ENCODE measurements at places on chromosomes 1 and 21. TPM values are rescaled to one million over a fixed set of nuclear protein-coding genes. Genes with fewer than 3 reads are reported as not detected.

The SYT11 gene
- 1.3 TPM for total RNA-seq

The LYPD8 gene
- total RNA-seq = 0.21 TPM

The HSPG2 gene
- 63.0 TPM for total RNA-seq

The GATAD2B gene
- total RNA-seq = 8.7 TPM

The CHIT1 gene
- total RNA-seq = not detected

The KCNA3 gene
- total RNA-seq = not detected

The DCAF8 gene
- total RNA-seq = 44.2 TPM

The AMPD1 gene
- total RNA-seq = not detected

The HLX gene
- 5.5 TPM for total RNA-seq

The C1orf226 gene
- 0.96 TPM for total RNA-seq

The PLPPR4 gene
- total RNA-seq = not detected

The HMGN2 gene
- total RNA-seq = 333 TPM

The FCRL6 gene
- not detected for total RNA-seq

The ATP5PB gene
- 231 TPM for total RNA-seq

The OPRD1 gene
- 0.14 TPM for total RNA-seq

The DAB1 gene
- not detected for total RNA-seq

The AADACL3 gene
- total RNA-seq = not detected

The CFAP57 gene
- total RNA-seq = 0.26 TPM

The RBBP4 gene
- total RNA-seq = 77.7 TPM

The EDARADD gene
- 3.1 TPM for total RNA-seq

The SPRR4 gene
- total RNA-seq = not detected

The OR10Z1 gene
- total RNA-seq = not detected

The FCAMR gene
- total RNA-seq = not detected

The LCE1B gene
- total RNA-seq = not detected

The THEM5 gene
- total RNA-seq = not detected

The FNDC10 gene
- total RNA-seq = 5.2 TPM

The DISP3 gene
- total RNA-seq = 0.15 TPM

The NCAM2 gene
- not detected for total RNA-seq

The PIGK gene
- total RNA-seq = 12.2 TPM

The CTSE gene
- total RNA-seq = not detected

The LCE3C gene
- total RNA-seq = not detected

The ELF3 gene
- total RNA-seq = 217 TPM

The GNG12 gene
- total RNA-seq = 30.4 TPM

The ENTREP3 gene
- 37.7 TPM for total RNA-seq

The PPIAL4G gene
- total RNA-seq = not detected

The FABP3 gene
- not detected for total RNA-seq

The SLC44A3 gene
- total RNA-seq = 1.8 TPM

The KRTAP19-4 gene
- total RNA-seq = not detected

The SPRR3 gene
- not detected for total RNA-seq

The RHBG gene
- not detected for total RNA-seq

The HSF2BP gene
- total RNA-seq = 1.6 TPM

The BACH1 gene
- total RNA-seq = 3.3 TPM

The OR6K2 gene
- not detected for total RNA-seq

The ADCY10 gene
- 0.17 TPM for total RNA-seq

The HJV gene
- not detected for total RNA-seq

The MROH9 gene
- not detected for total RNA-seq

The FMO2 gene
- total RNA-seq = not detected

The OR2AK2 gene
- total RNA-seq = not detected

The LRRC39 gene
- total RNA-seq = 0.05 TPM

The MANEAL gene
- total RNA-seq = 25.5 TPM

The DVL1 gene
- 74.6 TPM for total RNA-seq

The SMCP gene
- total RNA-seq = not detected
